ENCODE measurements at places on chromosomes 4 and X.

- peak; percentile 40 for DNase-seq
These were observed 31.7 kb downstream of the COQ2 start for GRCh38 chr4:83252782-83253405.

GRCh38 chr4:52919461-52919860 is 57.3 kb downstream of the RASL11B start:
- DNase-seq: no peak

- DNase-seq: no peak
These were observed 117.2 kb downstream of the GATB start for GRCh38 chr4:151643564-151643963.

GRCh38 chrX:150270622-150271021 is 92.5 kb upstream of the MAMLD1 start:
- no peak for DNase-seq

DNA sequence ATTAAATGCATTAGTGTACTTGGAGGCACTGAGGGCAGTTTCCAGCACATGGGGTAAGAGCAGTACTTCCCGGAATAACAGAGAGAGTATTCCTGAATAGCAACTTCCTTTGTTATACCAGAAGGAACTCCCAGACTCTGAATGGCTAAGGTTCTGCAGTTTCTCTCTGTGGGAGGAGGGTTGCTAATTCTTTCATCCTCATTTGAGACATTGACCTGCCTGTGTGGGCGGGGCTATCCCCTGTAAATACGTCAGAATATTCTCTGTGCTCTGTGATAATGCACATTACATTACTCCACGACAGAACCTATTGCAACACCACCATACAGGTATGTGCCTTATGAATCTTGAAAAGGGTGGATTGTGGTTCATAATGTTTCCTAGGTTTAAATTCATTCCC is 52.7 kb downstream of the SPINK2 start:
- no peak for DNase-seq

DNA sequence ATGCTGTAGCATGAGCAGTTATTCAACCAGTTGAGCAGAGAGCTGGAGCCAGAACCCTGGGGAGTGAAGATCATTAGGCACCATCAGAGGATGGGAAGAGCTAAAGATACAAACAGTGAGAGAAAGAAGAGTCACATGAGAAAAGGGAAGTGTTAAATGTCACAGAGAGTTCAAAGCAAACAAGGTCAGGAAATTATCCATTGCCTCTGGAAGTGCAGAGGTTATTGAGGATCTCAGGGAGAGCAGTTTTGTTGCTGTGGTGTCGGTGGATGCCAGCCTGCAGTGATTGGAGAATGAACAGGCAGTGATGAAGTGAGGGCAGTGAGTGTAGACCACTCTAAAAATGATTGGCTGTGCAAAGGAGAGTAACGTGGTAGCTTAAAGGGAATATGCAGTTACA is 17.7 kb downstream of the SPARCL1 start:
- DNase-seq: no peak

GRCh38 chr4:4416981-4417380 is 30.1 kb downstream of the NSG1 start:
- peak; percentile 34 for DNase-seq

- DNase-seq: no peak
These were observed 516.3 kb downstream of the BCOR start for GRCh38 chrX:39581411-39581810.

DNA sequence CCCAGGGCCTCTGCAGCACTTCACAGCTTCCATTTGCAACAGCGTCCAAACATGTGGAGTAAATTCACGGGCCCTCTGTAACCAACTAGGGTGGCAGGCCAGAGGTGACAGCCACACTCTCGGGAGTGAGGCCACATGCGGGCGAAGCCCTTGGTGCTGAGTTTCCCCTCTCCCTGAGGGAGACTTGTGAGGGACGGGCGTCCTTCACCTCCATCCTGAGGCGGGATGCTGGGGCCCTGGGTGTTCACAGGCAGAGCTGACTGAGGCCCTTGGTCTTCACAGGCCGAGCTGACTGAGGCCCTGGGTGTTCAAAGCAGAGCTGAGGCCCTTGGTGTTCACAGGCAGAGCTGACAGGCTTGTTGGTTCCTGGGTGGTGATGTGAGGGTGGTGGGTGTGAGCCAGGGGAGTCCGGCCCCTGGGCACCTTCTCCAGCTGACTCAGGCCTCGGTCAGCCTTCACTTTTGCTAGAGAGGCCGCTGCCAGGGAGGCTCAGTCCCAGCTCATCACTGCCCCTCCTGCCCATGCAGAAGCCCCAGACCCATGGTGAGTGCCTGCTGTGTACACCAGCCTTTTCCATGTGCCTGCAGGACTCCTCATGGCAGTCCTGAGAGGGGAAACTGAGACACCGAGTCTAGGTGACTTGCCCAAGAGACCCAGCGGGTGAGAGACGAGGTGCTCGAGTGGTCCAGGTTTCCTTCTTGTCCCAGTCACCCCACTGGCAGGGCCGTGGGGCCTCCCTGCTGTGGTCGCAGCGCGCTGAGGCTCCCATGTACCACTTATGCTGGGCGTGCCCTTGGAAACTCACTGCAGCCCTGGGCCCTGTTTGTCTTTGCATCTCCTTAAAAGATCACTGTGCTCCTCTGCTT is 8.5 kb downstream of the WFS1 start:
- DNase-seq: no peak

- peak; percentile 55 for DNase-seq
These were observed 923.6 kb upstream of the TENM3 start for GRCh38 chr4:181319629-181320028.

DNA sequence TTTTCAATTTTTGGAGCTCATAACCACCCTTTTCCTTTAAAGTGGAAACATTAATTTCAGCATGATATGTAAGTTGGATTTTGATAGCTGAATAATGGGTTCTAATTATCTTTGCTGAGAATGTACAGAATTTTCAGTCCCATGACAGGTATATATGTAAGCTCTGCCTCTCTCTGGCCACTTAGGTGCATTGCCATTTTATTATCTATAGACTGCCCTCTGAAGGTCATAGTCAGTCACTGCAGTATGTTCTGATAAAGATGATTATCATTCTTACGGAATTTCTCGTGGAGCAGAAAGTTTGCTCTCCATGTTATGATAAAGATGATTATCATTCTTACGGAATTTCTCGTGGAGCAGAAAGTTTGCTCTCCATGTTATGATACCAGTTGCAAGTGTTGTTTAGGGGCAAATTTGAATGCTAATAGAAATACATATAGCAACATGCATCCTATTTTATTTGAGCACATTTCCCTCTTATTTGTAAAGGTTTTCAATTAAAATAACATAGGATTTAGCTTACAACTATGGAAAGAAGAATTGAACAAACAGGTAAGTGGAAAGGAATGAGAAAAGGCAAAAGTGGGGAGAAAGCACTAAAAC is 10.4 kb downstream of the AFP start:
- peak; percentile 14 for DNase-seq

DNA sequence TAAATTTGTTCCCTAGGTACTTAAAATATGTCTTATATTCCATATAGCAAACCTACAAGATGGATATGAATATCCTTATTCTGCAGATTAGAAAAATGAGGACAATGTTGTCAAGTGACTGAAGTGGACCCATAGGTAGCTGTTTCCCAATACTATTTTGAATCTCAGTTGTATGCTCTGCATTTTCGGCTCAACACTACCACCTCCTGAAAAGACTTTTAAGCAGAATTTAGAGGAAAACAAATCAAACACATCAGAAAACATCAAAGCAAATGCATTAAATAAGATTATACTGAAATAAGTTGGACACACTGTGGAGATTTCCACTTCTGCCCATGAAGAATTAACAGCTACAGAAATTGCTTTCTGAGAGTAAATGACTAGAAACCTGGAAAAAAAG is 488.7 kb downstream of the TRIML1 start:
- DNase-seq: no peak

- DNase-seq: no peak
These were observed 72.8 kb upstream of the INTU start for GRCh38 chr4:127559981-127560380.

- no peak for DNase-seq
These were observed 49.8 kb upstream of the AGA start for GRCh38 chr4:177492022-177492421.

DNA sequence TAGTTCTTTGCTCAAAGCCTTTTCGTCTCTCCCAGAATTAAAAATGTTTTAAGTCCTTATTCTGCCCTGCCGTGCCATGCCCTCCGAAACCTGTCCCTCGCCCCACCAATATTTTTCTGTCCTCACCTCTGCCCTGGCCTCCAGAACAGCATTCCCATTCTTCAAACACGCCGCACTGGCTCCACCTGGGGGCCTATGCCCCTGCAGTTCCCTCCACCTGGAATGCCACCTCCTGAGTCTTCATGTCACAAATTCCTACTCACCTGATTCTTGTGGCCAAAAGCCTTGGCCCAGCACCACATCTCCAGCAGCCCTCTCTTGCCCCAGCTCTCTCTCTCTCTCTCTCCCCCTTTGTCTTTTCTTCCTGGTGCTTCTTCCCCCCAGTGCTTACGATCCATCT is 91.6 kb downstream of the APBB2 start:
- DNase-seq: no peak

DNA sequence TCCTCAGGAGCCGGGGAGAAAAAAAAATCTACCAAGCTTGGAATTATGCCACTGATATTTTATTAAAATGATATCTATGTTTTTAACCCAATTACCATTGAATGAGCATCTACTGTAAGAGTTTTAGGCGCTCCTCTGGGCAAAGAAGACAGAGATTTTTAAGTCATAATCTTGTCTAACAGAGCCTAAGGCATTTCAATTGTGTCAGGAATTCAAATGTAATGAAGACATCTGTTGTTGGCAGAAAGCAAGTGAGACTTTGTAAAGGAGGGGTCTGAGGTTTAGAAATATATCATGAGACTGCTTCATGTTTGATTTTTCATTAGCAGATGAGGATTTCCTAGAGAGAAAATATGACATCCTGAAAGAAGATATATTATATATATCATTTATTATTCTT is 1158.1 kb downstream of the FSTL5 start:
- DNase-seq: no peak

GRCh38 chrX:133555782-133556458 is 140.6 kb upstream of the GPC4 start:
- DNase-seq: no peak

DNA sequence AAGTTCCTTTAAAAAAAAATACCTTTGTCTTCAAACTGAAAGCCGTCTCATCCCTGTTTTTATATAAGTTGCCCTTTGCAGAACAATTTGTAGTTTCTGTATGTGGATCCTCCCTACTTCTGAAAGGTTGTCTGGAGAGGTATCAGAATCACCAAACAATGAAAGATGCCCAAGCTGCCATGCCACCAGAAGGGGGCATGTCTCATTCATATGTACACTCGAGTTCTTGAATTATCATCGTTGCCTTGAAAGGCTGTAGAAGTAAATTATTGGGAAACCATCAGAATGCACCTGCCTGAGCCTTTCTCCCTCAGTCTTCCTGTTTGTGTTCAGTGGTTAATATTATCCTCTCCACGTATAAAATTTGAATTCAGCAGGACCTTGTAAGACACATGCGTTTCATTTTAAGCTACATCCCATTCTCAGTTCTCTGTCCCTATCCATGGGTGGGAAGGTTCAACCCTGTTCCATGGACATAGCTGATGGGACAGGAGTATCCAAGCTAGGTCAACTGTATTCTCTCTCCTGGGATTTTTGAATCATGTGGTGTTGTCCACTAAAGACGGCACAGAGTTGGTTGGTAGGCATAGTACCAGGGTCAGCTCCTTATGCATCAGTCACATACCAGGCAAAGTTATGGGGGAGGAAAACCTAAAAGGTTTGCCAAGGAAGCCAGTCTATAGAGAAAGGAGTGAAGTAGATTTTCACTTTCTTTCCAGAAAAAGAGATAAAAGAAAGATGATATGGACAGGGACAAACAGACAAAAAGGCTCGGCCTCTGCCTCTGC is 24.0 kb downstream of the GALNT7 start:
- no peak for DNase-seq
